ENCODE measurements at places on chromosomes 1 and 21.
A peak's percentile ranks its signal among the peaks of the same experiment; 100 is the strongest.

DNA sequence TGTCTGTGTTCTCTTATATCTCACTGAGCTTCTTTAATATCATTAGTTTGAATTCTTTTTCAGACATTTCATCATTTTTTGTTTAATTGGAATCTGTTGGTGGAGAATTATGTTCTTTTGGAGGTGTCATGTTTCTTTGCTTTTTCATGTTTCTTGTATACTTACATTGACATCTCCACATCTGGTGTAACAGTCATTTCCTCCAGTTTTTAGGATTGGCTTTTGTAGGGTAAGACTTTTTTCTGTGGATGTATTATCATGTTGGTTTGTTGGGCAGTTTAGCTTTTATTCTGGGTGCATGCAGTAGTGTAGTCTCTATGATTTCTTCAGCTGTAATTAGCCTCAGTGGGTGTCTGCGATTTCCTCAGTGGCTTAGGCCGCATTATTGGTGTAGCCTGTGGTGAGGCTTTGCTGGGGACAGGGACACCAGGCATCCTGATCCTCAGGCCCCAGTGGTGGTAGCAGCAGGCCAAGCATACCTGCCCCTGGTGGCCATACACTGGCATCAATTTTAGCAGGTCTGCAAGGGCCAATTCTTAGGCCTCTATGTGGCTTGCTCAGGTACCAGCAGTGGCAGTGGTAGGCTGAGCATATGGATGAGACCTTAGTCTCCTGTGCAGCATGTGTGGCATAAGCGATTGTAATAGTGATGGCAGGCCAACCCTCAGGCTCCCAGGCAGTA lies 77.6 kb upstream of the SAMD13 start:
- no peak for DNase-seq

GRCh38 chr1:212447478-212447877 lies 14.8 kb downstream of the NENF start:
- no peak for DNase-seq

GRCh38 chr1:208525417-208525816 lies 281.2 kb upstream of the PLXNA2 start:
- DNase-seq = no peak

DNA sequence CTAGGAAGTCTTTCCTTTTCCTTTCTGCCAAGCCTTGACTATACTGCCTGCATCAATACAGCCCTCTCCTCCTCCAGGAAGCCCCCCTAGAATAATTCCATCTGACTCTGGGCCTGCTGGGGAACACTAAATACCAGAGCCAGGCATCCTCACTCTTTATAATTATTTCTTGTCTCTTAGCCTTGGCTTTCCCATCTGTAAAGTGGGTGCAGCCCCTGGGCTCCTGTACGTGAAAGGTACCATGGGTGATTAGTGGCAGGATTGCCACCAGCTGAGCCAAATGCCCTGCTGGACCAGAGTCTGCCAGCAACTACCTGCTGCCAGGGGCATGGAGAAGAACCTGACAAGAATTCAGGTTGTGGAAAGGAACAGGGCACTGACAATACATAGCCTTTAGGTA lies 58.7 kb downstream of the LGR6 start:
- no peak for DNase-seq

GRCh38 chr1:159853417-159854115 lies 8.9 kb downstream of the VSIG8 start:
- no peak for DNase-seq

DNA sequence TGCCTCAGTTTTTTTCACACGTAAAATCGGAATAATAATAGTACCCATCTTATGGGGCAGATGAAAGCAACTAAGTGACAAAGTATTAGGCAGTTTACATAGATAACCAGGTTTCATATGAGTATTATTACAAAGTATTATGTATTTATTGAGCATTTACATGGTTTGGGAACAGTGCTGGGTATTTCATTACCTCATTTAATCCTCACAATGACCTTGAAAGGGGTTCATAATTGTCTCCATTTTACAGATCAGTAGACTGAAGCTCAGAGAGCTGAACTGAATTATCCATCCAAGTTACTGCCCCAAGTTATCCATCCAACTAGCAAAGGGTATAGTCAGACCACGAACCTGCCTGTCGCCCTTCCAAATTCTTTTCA lies 21.2 kb downstream of the TCEA3 start:
- DNase-seq = no peak

GRCh38 chr21:26847921-26848320 lies 2.7 kb upstream of the ADAMTS1 start:
- no peak for DNase-seq

- no peak for DNase-seq
Measured at GRCh38 chr1:43861988-43862735, 71.4 kb upstream of the ARTN start.

GRCh38 chr1:214317734-214318133 lies 36.8 kb downstream of the SMYD2 start:
- no peak for DNase-seq

GRCh38 chr21:45388011-45388521 lies 16.9 kb upstream of the COL18A1 start:
- peak; percentile 5 for DNase-seq

DNA sequence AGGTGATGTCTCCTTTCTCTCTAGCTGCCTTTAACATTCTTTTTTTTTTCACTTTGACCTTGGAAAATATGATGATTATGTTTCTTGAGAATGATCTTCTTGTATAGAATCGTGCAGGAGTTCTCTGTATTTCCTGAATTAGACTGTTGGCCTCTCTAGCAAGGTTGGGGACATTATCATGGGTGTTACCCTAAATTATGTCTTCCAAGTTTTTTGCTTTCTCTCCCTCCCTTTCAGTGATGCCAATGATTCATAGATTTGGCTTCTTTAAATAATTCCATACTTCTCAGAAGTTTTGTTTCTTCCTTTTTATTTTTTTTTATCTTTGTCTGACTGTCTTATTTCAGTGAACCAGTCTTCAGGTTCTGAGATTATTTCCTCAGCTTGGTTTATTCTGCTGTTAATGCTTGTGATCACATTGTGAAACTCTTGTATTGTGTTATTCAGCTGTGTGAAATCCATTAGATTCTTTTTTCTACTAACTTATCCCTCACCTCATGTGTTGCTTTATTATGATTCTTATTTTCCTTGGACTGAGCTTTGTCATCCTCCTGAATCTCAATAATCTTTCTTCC lies 268.4 kb upstream of the NRIP1 start:
- no peak for DNase-seq

DNA sequence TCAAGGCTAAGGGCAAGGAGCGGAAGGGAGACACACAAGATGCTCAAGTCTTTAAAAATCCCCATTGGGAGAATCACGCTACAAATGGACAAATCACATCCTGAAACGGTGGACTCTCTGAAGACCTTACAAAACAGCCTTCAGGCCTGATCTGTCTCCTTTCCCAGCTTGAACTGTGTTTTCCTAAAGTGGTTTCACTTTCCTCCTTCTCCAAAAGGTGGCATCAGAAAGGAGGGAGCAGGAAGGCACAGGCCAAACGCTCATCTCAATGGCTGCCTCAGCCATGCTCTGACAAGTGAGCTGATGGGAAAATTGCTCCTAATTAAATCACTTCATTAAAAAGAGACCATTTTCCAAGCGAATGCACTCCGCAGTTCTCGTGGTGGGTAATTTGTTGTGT lies 47.7 kb downstream of the UTP25 start:
- peak; percentile 38 for DNase-seq

- DNase-seq = no peak
Measured at GRCh38 chr1:201904579-201904978, 15.9 kb downstream of the SHISA4 start.

DNA sequence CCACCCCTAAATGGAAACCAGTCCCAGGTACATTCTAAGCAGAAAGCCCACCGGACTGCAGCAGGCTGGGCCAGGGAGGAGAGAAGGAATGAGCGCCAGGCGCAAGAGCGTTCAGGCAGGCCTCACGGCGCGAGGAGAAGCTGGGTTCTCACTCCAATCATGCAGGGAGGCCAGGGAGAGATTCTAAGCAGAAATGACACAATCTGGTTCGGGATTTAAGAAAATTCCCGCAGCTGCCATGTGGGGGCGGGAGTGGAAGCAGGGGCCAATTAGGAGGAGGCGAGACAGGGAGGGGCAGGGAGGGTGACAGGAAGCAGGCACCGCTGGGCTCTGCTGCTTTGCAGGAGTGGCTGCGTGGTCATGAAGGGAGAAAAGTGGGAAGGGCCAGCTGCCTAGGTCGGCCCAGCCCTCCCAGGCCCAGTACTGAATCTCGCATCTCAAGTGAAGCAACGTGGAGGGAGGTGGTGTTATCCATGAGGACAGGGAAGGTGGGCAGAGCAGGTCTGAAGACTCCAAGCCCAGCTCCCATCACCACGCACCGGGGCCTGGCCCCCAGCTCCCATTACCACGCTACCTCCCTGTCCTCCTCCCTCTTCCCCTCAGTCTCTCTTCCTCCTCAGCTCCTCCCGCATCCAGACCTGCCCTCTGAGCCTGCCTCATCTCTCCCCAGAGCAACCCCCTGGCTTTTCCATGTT lies 11.8 kb downstream of the NPHP4 start:
- no peak for DNase-seq

- no peak for DNase-seq
Measured at GRCh38 chr1:209659909-209660308, 7.7 kb upstream of the LAMB3 start.

- no peak for DNase-seq
Measured at GRCh38 chr1:165662186-165662585, 31.2 kb downstream of the MGST3 start.

DNA sequence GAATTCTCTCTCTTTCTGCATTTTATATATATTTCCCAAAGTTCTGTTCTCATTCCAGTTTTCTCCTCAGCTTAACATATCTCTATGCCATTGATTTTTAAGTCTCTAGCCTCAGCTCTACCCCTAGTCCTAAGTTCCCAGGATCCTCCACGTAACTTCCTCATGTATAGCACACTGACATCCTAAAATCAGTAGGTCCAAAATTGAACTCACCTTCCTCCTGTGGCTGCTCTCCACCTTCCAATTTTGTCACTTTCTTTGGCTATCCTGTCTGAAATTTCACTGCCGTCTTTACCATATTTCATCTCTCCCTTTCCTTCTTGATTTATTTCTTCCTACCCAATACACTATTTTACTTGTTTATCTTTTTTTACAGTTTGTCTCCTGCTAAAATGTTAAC lies 1.5 kb downstream of the SLAMF6 start:
- no peak for DNase-seq

GRCh38 chr21:25234857-25235801 lies 372.2 kb downstream of the MRPL39 start:
- DNase-seq = no peak

DNA sequence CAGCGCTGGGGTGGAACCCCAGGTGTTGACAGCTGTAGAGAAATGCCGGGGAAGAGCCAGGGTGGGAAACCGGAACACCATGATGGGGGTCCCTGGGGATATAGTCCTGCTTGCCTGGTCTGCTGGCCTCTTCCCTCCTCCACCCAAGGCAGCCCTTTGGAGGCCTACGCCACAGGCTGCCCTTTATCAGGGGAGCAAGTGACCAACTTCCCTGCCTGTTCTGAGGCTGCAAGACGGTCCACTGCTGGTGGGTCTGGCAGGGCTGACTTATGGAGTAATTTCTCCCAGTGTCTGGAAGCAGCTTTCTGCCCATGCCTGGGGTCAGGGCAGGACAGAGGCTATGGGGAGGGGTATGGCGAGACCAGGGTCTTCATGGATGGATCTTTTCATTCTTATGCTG lies 50.8 kb upstream of the EDN2 start:
- no peak for DNase-seq

DNA sequence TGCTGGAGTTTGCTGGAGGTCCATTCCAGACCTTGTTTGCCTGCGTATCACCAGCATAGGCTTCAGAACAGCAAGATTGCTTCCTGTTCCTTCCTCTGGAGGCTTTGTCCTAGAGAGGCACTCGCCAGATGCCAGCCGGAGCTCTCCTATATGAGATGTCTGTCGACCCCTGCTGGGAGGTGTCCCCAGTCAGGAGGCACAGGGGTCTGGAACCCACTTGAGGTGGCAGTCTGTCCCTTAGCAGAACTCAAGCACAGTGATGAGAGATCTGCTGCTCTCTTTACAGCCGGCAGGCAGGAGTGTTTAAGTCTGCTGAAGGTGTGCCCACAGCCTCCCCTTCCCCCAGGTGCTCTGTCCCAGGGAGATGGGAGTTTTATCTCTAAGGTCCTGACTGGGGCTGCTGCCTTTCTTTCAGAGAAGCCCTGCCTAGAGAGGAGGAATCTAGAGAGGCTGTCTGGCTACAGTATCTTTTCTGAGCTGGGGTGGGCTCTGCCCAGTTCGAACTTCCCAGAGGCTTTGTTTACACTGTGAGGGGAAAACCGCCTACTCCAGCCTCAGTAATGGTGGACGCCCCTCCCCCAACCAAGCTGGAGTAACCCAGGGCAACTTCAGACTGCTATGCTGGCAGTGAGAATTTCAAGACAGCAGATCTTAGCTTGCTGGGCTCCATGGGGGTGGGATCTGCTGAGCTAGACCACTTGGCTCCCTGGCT lies 205.0 kb downstream of the GPR52 start:
- no peak for DNase-seq

DNA sequence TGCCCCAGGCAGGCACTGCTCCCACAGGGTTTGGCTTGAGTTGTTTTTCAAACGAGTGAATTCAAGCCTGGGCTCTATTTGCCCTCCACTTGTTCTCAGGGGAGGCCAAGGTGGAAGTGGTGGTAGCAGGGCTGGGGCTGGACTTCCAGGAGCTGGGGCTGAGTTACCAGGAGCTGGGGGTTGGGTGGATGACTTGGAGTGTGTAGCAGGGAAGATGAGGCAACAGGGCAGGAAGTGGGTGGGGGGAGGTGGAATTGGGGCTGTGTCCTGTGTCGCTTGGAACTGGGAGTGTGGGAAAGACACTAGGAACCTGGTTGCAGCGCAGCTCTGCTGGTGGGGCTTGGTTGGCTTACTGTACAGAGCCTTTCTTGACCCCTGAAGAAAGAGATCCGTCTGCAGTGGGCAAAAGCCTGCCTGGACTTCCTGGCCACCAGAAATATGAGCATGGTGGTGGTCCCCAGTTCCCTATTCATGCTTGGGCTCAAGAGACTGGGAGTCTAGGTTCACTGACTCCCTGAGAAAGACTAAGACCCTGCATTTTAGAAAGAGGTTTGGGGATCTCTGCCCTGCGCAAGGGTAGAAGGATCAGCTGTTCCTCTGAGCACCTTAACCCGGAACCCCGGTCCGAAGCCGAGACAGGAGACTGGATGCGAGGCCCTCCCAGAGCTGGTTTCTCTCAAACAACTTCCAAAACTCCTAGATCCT lies 3.1 kb downstream of the TFAP2E start:
- DNase-seq = no peak

DNA sequence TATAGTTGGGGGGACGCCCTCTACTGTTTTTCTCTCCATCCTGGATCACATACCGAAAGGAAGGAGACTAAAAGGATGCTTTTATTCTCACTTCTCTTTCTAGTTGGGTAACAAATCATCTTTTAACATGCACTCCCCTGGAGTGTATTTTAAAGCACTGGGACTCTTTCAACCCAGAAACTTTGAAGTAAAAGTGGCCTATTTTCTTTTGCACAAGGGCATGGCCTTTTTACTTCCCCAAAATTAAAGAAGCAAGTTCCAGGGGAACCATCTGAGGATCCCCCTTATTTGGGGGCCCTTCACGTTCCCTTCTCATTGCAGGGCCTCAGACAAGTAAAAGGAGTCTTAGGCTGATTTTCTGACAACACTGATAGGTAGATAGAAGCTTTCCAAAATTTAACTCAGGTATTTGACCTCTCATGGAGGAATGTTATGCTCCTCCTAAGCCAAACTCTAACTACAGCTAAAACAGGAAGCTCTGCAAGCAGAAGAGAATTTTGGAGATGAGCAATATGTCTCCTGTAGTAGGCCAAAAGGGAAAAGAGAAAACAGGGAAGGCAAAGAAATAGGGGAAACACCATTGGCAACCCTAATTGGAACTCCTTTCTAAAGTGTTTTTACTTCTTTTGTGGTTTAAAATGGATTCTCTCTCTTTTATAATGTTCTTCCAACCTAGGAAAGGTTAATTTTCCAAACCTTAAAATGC lies 8.9 kb upstream of the CD46 start:
- DNase-seq = no peak

- DNase-seq = peak; percentile 24
Measured at GRCh38 chr1:53483656-53484055, 24.5 kb downstream of the DMRTB1 start.
